Activated CD4-positive, alpha-beta T cell treated with anti-CD3 and anti-CD28 coated beads, Interleukin-2, amount 10 ng/mL, durations not matched to agents 7 days and 5 days (primary cell): ENCODE measurements at places on chromosomes 1 and 21. TPM values are rescaled to one million over a fixed set of nuclear protein-coding genes. Genes with fewer than 3 reads are reported as not detected.

GRCh38 chr21:42939582-42940413 is 14.4 kb upstream of the ERVH48-1 start:
- DNase-seq, result no peak
- no peak overlapping the region for H3K4me3 ChIP-seq
- H3K4me1 ChIP-seq, result no peaks in the 10 kb centered on the region
- H3K27ac ChIP-seq, result no peak overlapping the region
- no peaks in the 10 kb centered on the region for H3K36me3 ChIP-seq
- H3K27me3 ChIP-seq, result no peaks in the 10 kb centered on the region

- no peaks in the 10 kb centered on the region for H3K36me3 ChIP-seq
- no peak overlapping the region for H3K4me3 ChIP-seq
- H3K27me3 ChIP-seq, result no peaks in the 10 kb centered on the region
Observed at GRCh38 chr1:57883642-57883995, 459.8 kb upstream of the DAB1 start.

GRCh38 chr1:198264282-198264681 is 107.5 kb downstream of the NEK7 start:
- H3K4me3 ChIP-seq, result no peak overlapping the region
- DNase-seq, result no peak
- H3K27ac ChIP-seq, result no peak overlapping the region
- no peaks in the 10 kb centered on the region for H3K27me3 ChIP-seq
- H3K4me1 ChIP-seq, result peaks cover 6% of the 10 kb centered on the region

DNA sequence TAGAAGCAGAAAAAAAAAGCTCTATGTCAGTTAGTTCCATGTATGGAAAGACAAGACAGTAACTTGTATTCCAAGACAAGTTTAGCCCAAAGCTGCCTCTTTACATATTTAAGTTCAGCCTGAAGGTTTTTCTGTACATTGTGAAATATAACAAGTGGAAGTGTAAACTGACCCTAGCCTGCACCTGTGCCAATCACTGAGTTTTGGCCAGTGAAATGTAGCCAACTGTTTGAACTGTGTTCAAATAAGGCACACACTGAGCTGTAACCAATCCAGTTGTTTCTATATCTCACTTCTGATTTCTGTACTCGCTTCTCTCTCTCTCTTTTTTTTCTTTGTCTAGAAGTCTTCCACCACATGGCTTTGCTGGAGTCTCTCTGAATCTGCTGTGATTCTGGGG is 1227.1 kb downstream of the NCAM2 start:
- no peaks in the 10 kb centered on the region for H3K27me3 ChIP-seq
- no peak overlapping the region for H3K27ac ChIP-seq
- no peaks in the 10 kb centered on the region for H3K36me3 ChIP-seq
- no peak overlapping the region for H3K4me3 ChIP-seq

DNA sequence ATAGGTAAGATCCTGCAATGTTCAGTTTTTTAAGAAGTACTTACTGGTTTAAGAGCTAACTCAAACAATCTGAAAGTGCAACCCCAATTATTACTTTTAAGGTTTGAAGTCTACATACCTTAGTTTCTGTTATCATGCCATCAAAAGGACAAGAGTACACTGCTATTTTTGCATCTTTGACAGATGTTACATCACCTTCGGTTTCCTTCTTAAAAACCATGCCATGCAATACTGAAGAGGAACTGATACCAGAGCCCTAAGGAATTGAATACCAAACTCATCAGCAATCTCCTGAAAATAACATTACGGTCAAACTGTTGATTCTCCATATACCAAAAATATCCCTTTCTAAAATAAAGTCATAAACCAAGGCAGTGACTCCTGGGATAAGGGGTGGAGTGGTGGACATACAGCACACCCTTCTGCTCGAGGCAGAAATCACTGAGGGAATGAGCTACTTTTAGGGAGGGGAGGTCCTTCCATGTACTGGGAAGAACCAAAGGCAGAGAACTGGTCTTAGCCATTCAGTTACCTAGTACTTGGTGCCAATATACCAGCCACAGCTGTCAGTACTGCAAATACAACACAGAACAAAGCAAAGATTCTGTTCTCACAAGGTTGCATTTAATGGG is 8.5 kb downstream of the CCT8 start:
- H3K4me1 ChIP-seq, result peaks cover 13% of the 10 kb centered on the region
- no peak for DNase-seq
- no peak overlapping the region for H3K27ac ChIP-seq
- peaks cover 76% of the 10 kb centered on the region for H3K36me3 ChIP-seq

- no peaks in the 10 kb centered on the region for H3K27me3 ChIP-seq
- peak overlapping the region; percentile 91 for H3K27ac ChIP-seq
- H3K36me3 ChIP-seq, result no peaks in the 10 kb centered on the region
Observed at GRCh38 chr1:3597599-3597964, 13.7 kb downstream of the MEGF6 start.

DNA sequence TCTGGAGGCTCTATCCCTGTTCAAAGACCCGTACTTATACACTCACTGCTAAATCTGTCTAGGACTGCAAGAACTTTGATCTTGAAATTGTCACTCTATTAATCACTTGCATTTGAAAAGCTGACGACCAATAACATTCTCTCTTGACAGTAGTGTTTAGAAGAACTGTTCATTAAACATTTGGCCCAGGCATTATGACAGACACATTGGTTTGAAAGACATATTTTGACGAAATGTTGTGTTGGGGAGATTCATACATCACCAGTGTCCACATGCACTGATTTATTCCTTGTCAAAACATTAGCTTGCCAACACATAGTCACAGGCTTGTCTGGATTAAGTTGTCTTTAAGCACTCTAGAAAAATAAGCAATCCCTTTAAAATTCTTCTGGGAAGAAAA is 951.3 kb downstream of the ADGRL2 start:
- H3K27ac ChIP-seq, result no peak overlapping the region
- DNase-seq, result no peak
- no peak overlapping the region for H3K4me3 ChIP-seq
- no peaks in the 10 kb centered on the region for H3K4me1 ChIP-seq

DNA sequence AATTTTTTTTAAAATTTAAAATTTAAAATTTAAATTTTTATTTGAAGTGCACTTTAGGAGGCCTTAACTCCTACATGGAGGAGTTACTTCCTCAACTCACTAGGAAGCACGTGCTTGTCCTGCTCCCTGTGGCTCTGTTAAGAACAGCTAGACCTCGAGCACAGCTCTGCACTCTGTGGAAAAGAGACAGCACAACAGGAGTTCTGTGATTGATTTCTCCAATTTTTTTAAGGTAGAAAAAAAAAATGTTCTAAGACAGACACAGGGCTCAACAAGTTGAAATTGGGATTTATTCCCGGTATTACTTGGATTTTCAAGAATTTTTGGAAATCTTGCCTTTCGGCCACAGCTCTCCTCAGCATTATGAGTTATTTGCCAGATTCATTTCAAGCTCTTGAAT is 356.6 kb upstream of the LYPLAL1 start:
- H3K36me3 ChIP-seq, result no peaks in the 10 kb centered on the region
- DNase-seq, result no peak
- H3K4me3 ChIP-seq, result no peak overlapping the region
- H3K4me1 ChIP-seq, result no peaks in the 10 kb centered on the region
- no peaks in the 10 kb centered on the region for H3K27me3 ChIP-seq

GRCh38 chr1:13813398-13814012 is 113.5 kb downstream of the PRDM2 start:
- no peak overlapping the region for H3K4me3 ChIP-seq
- H3K36me3 ChIP-seq, result no peaks in the 10 kb centered on the region
- no peaks in the 10 kb centered on the region for H3K27me3 ChIP-seq
- peaks cover 17% of the 10 kb centered on the region for H3K4me1 ChIP-seq
- H3K27ac ChIP-seq, result no peak overlapping the region

GRCh38 chr1:204027446-204027845 is 45.5 kb upstream of the SOX13 start:
- peaks cover 28% of the 10 kb centered on the region for H3K27me3 ChIP-seq
- no peaks in the 10 kb centered on the region for H3K36me3 ChIP-seq
- H3K27ac ChIP-seq, result no peak overlapping the region
- DNase-seq, result no peak

DNA sequence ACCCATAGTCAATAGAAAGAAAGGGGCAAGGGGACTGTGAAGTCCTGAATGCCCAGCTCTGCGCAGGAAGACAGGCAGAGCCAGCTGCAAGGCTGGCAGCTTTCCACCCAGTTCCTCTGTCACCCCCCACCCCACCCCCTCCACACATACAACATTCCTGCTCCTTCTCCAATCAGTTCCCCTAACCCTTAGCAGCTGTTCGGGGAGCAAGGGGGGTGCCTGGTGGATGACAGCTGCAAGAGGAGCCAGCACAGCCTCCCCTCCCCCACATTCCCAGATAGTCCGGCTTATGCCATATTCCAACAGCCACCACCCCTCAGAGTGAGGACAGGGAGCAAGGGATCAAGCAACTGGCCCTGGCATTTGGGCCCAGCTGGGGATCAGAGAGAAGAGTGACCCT is 9.7 kb downstream of the ARHGEF2 start:
- H3K27me3 ChIP-seq, result no peaks in the 10 kb centered on the region
- peak overlapping the region; percentile 90 for H3K27ac ChIP-seq
- DNase-seq, result no peak
- peak overlapping the region; percentile 40 for H3K4me3 ChIP-seq
- peaks cover 83% of the 10 kb centered on the region for H3K4me1 ChIP-seq

The SLC44A3 gene
- 0.37 TPM for total RNA-seq

DNA sequence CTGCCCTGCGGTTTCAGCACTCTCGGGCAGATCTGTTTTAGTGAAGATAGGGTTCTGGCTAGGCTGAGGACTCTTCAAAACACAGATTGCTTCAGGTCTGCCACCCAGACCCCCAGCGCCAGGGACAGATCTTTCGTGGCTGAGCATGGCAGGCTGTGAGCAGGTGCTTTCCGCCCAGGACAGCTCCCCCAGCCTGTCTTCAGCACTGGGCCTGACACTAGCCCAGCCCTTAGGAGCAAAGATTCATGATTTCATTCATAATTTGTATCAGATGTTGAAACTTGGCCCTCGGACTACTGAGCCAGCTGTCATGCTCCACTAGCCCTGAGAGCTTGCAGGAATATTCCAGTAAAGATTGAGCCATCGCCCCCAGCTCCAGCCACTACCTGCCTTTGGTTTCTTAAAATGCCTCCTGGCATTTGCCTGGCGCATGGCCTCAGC is 5.9 kb downstream of the ADPRS start:
- H3K4me3 ChIP-seq, result no peak overlapping the region
- DNase-seq, result no peak
- peaks cover 11% of the 10 kb centered on the region for H3K4me1 ChIP-seq
- no peaks in the 10 kb centered on the region for H3K27me3 ChIP-seq
- H3K27ac ChIP-seq, result no peak overlapping the region

The CASQ1 gene
- total RNA-seq, result not detected

The MTMR11 gene
- total RNA-seq, result 2.1 TPM

DNA sequence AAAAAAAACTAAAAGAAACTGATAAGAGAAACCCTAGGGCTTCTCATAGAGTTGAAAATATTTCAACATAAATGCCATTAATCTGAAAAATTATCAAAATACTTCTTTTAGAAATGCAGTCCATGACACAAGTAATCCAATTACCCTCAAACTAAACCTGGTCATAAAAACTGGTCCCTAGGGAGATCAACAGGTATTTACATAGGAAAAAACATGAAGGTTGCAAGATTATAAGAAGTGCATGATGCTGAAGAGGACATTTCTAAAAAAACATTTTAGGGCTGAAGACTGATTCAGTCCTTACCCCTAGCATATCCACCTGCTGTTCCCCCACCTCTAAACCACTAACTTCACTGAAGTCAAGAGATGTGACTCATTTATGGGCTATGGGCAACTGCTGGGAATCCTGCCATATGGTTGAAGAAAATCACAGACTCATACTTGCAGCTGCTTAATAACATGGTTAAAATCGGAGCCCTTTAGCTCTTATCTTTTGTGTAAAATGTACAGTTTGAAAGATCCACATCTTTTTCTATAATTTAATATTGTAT is 131.0 kb upstream of the RUNX1 start:
- H3K4me1 ChIP-seq, result peaks cover 5% of the 10 kb centered on the region
- H3K27me3 ChIP-seq, result peaks cover 2% of the 10 kb centered on the region
- peaks cover 7% of the 10 kb centered on the region for H3K36me3 ChIP-seq
- no peak overlapping the region for H3K4me3 ChIP-seq
- no peak overlapping the region for H3K27ac ChIP-seq

DNA sequence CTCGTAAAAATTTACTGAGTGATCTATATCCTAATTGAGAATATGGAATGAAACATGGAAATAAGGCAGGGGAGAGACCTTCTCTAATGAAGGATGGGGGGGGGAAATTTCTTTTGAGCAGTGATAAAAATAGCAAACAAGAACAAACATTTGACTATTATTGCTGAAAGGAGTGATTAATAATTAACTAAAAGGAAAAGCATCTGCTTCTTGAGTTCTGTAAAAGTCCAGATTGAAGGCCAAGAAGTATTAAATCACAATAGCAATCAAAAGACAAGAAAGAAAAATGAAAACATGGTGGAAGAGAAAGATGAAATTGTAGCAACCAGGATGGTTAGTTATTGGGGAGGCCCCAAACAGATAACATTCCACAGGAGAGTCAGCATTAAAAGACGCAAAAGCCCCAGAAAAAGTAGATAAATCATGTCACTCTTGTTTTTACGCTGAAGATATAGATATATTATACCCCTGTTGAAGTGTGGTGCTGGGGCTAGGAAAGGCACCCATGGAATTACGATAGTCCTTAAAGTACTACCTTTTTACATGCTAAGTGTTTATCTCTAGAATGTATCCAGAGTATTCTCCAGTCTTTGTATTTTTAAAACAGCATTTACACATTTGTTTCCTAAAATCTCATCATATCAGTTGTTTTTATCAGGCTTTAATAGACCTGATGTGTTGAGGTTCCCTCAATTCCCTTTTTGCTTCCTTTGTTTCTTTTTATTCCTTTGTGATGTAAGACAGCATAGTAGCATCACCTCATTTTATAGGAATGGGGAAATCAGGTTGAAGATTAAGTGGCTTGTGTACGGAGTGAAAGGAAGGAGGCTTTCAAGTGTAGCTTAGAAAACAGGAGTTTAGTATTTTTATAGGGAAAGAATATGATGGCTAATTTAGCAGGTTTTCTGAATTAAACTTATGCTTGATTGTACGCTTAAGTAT is 28.9 kb downstream of the DISP1 start:
- no peaks in the 10 kb centered on the region for H3K27me3 ChIP-seq
- DNase-seq, result no peak
- H3K4me3 ChIP-seq, result no peak overlapping the region
- H3K36me3 ChIP-seq, result no peaks in the 10 kb centered on the region

The RORC gene
- 7.5 TPM for total RNA-seq
